Sigmoid colon (tissue), 7 donors: ENCODE measurements at places on chromosomes 7 and 10. TPM values are rescaled to one million over a fixed set of nuclear protein-coding genes. Genes with fewer than 3 reads are reported as not detected.

- no peak for DNase-seq
Measured at GRCh38 chr10:108384378-108384777, 1219.9 kb upstream of the SORCS1 start.

The SEMA3A gene
- 59.6 TPM for total RNA-seq

GRCh38 chr7:106369816-106370215, 85.0 kb upstream of the NAMPT start:
- DNase-seq, result no peak

The STEAP2 gene
- 29.1 TPM for total RNA-seq

DNA sequence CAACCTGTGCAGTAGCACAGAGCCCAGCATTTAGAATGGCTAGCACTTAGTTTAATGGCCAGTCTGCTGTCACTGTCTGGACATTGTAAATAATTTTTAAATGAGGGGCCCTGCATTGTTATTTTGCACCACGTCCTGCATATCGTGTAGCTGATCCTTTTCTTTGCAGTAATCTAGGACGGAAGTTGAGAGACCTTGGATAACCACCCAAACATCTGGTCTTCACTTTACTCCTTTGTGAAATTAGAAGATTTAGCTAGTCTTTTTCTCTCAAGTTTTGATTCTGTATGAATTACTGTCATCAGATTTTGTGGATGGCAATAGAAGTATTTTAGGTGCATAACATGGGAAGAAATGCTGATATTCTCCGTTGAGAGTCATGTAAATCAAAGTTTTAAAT, 1.9 kb downstream of the MIOS start:
- DNase-seq, result no peak

The SCART1 gene
- total RNA-seq, result 4.7 TPM

- DNase-seq, result no peak
Measured at GRCh38 chr7:94580601-94581000, 71.0 kb downstream of the CASD1 start.

DNA sequence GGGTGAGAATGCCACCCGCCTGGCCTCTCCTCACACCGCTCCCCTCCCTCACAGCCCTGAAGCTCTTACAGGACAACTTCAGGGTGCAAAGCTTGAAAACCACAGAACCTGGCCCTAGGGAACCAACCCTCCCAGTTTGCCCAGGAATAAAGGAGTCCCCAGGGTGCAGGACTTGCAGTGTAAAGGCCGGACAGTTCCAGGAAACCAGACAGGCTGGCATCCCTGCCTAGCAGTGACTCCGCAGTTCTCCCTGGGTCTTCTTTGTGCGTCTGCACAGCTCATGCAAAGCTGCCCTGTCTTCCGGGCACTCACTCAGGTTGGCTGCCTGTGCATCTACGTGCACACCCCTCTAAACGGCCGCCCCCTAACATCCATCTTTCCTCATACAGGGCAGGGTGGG, 36.1 kb downstream of the HSPA12A start:
- no peak for DNase-seq

GRCh38 chr7:20131776-20132175, 85.4 kb downstream of the MACC1 start:
- no peak for DNase-seq

DNA sequence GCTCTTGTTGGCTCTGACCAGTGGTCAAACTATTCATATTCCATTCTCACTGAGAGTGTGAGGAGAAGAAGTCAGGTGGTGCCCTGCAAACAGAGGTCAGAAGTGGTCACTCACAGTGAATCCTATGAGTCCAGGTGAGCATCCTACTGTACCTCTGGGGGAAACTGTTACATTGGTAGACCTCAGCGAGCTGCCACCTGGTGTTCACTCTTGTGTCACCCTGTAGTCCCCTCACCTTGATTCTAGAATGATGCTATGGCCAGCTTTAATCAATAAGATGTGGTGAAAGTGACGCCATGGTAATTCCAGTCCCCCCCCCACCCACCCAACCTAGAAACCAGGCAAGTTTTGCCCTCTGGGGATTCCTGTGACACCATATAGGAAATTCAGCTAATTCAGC, 1.2 kb upstream of the AMPH start:
- no peak for DNase-seq

GRCh38 chr10:98195120-98195519, 60.7 kb downstream of the R3HCC1L start:
- DNase-seq, result no peak

- DNase-seq, result no peak
Measured at GRCh38 chr10:91694170-91694794, 61.4 kb upstream of the PPP1R3C start.

DNA sequence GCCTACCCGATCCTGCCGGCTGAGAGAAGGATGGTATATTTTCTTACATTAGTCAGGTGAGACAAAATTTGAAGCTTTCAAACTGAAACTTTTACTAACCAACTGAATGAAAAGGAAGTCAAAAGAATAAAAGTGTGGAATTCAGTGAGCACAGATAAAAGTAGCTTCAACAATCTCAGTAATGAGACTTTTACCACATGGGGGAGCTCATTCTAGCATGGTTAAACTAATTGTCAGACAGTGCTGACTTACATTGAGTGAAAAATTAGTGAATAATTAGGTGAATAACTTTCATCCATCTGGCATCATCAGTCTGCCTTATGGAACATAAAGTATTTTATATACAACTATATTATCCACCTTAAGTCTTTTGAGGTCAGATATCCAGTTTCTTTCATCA, 8.4 kb downstream of the FAM237B start:
- DNase-seq, result no peak

The GNAT3 gene
- total RNA-seq, result not detected

The TYW1 gene
- 14.3 TPM for total RNA-seq

DNA sequence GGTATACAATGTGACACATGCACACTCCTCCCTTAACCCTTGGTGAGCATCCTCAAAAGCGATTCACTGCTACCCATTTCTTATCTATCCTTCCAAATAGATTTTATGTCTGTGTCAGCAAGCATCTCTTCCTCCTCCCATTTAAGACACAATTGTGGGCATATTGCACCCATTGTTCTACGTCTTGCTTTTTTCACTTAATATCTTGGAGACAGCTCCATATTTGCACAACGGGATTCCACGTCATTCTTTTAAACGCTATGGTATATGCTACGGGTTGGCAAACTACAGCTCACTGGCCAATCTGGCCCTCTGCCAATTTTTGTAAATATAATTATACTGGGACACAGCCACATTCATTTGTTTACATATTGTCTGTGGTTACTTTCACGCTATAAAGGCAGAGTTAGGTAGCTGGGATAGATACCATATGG, 88.6 kb downstream of the RNF216 start:
- DNase-seq, result no peak

GRCh38 chr7:143974459-143974858, 19.8 kb downstream of the OR2F1 start:
- DNase-seq, result no peak

DNA sequence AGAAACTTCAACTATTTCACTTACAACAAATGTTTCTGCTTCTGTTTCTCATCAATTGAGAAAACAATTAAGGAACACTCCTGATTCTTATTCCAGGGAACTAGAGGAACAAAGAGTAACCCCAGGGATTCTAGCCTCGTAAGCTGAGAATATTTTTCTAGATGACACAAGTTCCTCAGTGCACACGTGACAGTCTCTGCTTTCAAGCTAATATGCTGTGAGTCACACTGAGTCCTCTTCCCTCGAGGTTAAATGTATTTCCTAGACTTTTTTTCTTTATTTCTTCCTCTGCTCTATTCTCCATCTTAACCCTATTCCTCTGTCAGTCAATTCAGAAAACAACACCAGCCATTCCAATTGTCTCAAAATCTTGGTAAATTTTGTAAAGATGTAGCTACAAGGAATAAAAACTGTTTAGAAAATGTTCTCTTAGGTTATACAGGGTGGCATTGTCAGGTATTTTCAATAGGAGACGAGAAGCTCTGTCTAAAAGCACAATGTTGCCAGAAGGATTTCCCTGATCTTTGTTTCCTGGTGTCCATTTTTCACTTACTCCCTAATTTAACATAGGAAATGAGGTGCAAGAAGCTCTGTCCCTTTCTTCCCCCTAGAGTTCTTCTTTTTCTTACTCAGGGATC, 5.8 kb upstream of the C1GALT1 start:
- DNase-seq, result no peak

- no peak for DNase-seq
Measured at GRCh38 chr10:104218751-104219150, 13.4 kb downstream of the CFAP43 start.

The TMEM213 gene
- not detected for total RNA-seq

- DNase-seq, result no peak
Measured at GRCh38 chr10:102579328-102579727, 65.0 kb upstream of the TRIM8 start.

- no peak for DNase-seq
Measured at GRCh38 chr10:133208466-133208865, 21.6 kb upstream of the UTF1 start.

DNA sequence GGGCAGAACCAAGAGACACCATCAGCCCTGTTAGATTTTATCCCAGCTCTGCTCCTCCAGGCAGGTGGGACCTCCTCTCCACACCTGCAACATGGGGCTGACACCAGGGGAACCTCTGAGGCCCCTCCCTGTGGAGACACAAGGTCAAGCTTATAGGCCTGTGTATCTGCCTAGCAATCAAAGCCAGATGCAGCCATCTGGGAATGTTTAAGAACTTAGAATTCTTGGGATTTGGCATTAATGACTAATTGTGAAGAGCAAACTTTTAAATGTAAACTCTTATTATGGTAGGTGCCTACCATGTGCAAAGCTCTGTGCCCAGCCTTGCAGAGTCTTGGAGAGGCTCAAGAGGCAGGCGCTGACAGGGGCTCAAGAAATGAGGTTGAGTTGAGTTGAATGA, 52.1 kb downstream of the TBATA start:
- DNase-seq, result no peak

DNA sequence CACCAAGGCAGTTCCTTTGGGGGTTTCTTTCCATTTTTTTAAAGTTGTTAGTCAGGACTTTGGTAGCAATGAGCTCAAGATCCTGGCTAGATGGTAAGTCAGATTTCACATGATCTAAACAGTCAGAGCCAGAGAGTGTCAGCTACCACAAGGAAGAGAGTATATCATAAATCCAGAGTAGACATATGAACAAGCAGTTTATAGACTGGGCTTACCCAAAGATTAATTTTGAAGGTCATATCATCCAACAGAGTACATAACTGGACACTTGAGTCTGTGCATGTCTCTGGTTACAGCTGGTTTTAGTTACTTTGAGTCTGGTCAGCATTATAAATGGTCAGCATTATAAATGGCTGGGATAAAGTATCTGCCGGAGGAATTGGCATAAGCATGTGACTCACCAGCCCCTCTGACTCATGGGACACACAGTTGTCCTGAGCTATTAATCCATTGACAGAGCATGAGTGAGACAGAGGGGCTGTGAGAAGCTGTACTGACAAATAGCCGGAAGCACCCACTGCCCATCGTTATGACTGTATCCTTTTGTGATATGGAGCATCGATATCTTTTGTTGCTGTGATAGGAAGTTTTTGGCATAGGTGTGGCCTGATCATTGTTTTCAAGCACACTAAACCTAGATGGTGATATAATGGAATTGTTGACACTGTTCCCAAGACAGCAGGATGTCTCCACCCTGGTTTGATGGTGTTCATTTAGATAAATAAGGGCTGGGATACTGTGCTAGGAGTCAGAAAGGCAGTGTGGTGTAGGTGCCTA, 19.3 kb downstream of the PPP1R3C start:
- no peak for DNase-seq

- DNase-seq, result no peak
Measured at GRCh38 chr10:30830315-30831230, 201.0 kb upstream of the LYZL2 start.

DNA sequence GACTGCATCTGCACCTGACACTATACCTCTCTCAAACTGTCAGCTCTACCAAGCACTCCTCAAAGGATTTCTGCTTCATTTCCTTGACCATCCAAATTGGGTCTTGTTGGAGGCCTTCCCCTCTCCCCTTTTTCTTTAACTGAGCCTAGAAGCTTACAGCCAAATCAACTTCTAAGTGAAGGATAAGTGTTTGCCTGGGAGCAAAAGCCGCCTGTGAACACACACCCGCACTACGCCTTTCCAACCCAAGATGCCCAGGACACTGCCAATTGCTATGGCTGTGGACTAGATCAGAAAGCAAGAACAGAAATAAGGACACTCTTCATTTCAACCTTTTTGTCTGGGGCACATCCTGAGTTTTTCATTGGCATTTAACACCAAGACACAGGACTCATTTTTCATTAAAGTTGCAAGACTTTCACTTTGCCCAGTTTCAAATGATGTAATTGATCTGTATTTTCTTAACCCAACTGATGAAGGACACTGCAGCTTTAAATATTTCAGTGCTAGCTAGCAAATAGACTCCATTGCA, 52.8 kb downstream of the CPEB3 start:
- no peak for DNase-seq

DNA sequence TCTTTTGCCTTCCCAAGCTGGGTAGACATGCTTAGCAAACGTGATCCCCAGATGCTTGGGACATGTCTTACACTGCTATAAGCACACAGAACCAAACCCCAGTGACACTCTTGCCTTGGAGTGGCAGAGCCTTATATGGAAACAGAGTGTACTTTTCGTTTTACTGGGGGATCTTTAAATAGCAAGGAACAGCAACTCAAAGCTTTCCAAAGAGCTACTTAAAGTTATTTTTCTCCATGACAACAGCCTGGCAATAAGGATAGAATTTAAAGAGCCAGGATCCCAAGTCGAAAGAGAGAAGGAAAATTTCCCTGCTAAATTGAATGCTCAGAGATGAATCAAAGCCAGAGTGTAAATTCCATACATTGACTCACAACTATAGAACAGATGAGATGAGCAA, 67.8 kb downstream of the ZNF365 start:
- no peak for DNase-seq

DNA sequence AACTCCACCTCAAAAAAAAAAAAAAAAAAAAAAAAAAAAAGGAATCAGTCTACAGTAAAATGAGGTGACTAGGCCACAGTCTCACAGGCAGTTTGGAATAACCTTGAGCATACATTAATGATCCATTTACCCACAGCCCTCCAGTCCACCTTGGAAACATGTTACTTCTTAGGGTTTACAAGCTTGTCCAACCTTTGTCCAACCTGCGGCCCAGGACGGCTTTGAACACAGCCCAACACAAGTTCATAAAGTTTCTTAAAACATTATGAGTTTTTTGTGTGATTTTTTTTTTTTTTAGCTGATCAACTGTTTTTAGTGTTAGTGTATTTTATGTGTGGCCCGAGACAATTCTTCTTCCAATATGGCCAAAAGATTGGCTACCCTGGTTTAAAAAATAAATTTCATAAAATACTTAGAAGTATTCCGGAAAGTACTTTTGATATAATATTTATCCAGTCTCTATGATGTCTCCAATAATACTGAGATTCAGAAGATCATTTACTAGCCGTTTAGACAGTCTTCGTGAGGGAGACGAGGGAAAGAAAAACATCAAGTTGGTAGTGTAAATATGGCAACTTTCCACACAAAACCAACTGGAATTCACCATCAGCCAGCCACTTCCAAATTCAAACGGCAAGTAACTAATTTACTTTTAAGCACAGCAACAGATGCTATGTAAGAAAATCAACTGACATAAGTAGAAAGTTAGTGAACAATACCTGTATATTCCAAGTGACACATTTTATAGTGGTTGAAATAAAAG, 9.9 kb downstream of the BAZ1B start:
- no peak for DNase-seq

The NHLRC2 gene
- total RNA-seq, result 31.0 TPM
